ENCODE measurements at places on chromosomes 7 and 10. TPM values are rescaled to one million over a fixed set of nuclear protein-coding genes. Genes with fewer than 3 reads are reported as not detected.

The FAS gene
- 31.9 TPM for total RNA-seq

The FAM25C gene
- total RNA-seq: not detected

The SFTPA1 gene
- total RNA-seq: not detected

The MSMB gene
- total RNA-seq: not detected

The FOXP2 gene
- 25.8 TPM for total RNA-seq

The TRIM50 gene
- total RNA-seq: 0.31 TPM

The IKZF1 gene
- total RNA-seq: 6.1 TPM

The OLAH gene
- not detected for total RNA-seq

The HOXA9 gene
- total RNA-seq: not detected

The GSAP gene
- total RNA-seq: 4.4 TPM

The SLC26A4 gene
- 1.1 TPM for total RNA-seq

The TPST1 gene
- 34.0 TPM for total RNA-seq

The NRBF2 gene
- total RNA-seq: 21.0 TPM

GRCh38 chr7:158950914-158951635, 94.7 kb downstream of the DYNC2I1 start:
- DNase-seq: no peak

GRCh38 chr7:28836716-28837115, 121.4 kb downstream of the TRIL start:
- no peak for DNase-seq

DNA sequence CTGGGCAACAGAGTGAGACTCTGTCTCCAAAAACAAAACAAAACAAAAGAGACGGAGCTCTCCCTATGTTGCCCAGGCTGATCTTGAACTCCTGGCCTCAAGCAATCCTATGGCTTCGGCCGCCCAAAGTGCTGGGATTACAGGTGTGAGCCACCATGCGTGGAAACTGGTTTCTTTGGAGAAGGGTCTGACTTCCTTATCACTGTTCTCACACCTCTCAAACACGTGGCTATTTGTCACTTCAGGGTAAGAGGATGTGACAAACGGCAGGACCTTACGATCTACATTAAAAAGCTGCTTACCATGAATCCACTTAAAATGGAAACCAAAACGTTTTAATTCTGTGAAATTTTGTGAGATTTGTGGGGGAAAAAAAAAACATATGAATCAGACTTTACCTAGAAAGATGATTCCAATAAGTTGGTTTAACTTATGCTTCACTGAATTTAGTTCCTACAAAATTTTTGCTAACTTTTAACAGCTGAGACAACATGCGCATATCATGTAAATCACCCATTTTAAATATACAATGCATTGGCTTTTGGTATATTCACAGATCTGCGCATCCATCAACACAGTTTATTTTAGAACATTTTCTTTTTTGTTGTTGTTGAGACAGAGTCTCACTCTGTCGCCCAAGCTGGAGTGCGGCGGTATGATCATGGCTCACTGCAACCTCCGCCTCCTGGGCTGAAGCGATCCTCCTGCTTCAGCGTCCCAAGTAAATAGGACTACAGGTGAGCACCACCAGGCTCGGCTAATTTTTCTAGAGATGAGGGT, 18.7 kb upstream of the FOXK1 start:
- no peak for DNase-seq

GRCh38 chr10:88526501-88527105, 56.5 kb downstream of the RNLS start:
- DNase-seq: no peak

DNA sequence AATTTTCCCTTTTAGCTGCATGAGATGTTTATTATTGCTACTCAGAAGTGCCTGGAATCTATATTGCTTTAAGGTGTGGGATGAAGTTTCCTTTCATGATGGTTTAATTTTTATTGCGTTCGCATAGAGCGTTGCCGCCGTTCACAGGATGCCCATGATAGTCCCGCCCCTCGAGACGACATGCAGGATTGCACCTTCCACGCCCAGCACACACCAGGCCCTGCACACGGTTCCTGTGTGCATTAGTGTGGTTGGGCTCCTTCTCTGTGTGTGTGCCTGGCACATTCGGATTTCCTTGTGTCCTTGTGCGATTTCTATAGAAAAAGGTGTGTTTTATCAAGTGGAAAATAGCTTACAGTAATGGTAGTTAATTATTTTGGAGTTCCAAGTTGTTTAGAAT, 42.1 kb downstream of the MGMT start:
- no peak for DNase-seq

DNA sequence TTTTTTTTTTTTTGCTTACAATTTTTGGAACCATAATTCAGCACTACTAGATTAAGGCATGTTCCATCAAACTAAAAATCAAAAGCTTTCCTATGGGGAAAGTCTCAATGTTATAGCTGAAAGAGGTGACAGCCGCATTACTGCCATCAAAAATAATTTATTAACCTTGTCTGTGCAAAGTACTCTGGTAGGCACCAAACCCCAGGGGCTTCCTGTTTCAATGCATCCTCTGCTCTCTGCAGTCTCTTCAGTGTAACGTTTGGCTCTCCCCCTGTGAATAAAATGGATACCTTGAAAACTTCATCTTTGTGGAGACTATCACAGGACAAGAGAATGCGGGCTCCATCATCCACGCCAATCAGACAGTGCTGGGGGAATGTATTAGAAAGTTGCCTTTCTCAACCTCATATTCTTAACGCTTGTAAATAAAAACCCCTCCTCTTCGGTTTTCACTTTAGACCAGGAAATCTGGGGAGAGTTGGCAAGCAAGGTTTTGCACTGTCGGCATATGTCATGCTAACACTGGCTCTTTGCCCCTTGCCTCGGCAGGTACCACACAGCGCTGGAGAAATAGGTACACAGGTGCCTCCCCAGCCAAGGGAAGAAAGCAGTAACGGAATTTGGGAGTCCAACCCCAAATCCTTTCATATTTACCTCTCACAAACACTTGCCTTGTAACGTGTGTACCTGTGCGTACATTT, 1.6 kb upstream of the NRG3 start:
- no peak for DNase-seq

- peak; percentile 87 for DNase-seq
Measured at GRCh38 chr7:28853834-28854749, 104.0 kb downstream of the TRIL start.

- peak; percentile 78 for DNase-seq
Measured at GRCh38 chr10:95183271-95184230, 10.5 kb upstream of the ACSM6 start.

DNA sequence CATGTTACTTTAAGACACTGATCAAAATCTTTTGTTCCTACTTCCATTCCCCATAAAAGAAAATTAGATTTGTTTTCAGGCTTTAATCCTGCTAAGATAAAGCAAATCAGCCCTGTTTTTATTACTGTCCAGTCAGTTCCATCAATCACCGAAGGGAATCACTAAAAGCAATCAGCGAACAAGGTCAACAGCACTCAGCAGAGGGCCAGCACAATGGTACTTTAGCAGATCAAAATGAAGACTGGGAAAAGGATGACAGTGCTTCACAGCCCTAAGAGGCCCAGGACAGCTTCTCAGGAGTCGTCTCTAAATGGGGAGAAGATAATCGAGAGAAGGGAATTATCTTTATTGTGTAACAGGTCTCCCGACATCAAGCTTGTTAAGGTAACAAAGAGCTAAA, 32.7 kb downstream of the SEM1 start:
- no peak for DNase-seq

GRCh38 chr10:77825965-77826364, 100.6 kb downstream of the DLG5 start:
- DNase-seq: no peak

DNA sequence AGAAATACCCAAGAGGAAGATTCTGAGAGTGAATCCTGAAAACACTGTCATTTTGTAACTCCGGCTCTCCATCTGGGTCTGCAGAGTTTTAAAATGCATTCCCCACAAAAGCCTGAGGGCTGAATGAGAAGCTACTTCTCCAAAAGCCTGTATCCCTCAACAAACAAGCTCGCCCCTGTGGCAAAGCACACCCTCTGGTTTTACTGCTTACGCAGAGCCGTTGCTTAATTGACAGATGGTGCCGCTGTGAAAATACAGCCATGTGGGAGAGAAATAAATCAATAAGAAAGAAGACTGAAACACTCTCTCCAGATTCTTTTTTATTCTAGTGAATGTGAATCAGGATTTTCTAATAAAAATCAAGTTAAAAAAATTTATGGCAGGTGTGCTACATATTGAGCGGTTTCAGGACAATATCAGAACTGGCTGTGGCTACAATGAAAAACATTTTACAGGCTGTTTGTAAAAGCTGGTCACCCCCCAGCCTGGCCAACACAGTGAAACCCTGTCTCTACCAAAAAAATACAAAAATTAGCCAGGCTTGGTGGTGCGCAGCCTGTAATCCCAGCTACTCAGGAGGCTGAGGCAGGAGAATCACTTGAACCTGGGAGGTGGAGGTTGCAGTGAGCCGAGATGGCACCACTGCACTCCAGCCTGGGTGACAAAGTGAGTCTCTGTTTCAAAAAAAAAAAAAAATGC, 32.5 kb downstream of the C7orf33 start:
- peak; percentile 39 for DNase-seq

DNA sequence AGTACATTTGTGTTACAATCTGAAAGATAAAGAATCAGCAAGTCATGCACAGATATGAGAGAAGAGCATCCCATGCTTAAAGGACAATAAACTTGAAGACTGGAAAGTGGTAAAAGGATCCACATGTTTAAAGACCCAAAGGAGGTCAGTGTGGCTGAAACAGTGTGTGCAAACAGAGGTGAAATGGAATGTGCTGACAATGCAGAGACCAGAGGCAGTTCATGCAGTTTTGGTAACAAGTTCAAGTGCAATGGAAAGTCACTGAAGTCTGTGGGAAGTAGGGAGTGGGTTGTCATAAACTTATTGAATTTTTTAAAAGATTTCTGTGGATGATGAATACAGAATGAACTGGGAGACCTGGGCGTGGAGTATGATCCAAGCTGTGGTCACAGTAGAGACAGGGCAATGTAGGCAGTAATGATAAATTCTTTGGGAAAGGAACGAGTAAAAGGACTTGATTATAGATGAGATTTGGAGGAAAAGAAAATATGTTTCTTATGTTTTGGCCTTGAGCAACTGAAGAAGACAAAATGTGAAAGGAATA, 408.0 kb downstream of the HGF start:
- DNase-seq: no peak

GRCh38 chr7:115210552-115210951, 288.7 kb downstream of the MDFIC start:
- no peak for DNase-seq

- no peak for DNase-seq
Measured at GRCh38 chr7:155754165-155754564, 58.1 kb downstream of the SHH start.

- DNase-seq: peak; percentile 94
Measured at GRCh38 chr10:78944723-78945312, 123.9 kb upstream of the ZMIZ1 start.

DNA sequence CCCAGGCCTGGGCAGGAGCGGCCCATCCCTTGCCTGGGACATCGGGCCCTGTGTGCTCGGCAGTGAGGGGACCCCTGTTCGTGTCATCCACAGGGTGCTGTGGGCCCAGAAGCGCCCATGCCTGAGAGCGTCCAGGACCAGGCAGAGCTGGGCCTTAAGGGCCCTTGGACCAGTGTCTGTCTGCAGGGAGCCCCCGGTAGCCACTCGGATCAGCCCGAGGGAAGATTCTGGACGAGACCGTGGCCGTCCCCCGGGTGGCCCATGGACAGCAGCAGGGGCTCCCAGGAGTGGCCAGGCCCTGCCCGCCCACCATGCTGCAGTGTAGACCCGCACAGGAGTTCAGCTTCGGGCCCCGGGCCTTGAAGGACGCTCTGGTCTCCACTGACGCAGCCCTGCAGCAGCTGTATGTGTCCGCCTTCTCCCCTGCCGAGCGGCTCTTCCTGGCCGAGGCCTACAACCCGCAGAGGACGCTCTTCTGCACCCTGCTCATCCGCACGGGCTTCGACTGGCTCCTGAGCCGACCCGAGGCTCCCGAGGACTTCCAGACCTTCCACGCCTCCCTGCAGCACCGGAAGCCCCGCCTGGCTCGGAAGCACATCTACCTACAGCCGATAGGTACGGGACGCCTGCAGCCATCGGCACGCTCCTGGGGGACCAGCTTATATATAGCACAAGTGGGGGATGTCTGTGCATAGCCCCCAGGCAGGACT, 12.3 kb downstream of the AMZ1 start:
- DNase-seq: no peak

DNA sequence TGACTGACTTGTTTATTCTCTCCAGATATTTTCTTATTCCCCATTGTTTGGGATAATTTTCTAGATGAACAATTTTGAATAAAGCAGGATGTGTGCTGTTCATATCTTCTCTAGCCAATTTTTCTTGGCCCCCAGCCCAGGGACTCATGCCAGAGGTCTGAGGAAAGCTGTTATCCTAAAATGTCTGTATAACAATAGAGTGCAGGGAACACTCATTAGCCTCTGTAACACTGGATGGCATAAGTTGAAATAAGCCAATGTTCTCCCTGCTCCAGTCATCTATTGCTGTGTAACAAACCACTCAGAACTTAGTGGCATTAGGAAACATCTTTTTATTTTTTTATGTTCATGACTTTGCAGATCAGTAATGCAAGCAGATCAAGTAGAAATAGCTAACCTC, 121.7 kb upstream of the TRIM24 start:
- DNase-seq: peak; percentile 77

GRCh38 chr7:23254051-23254681, 7.6 kb downstream of the GPNMB start:
- DNase-seq: no peak

DNA sequence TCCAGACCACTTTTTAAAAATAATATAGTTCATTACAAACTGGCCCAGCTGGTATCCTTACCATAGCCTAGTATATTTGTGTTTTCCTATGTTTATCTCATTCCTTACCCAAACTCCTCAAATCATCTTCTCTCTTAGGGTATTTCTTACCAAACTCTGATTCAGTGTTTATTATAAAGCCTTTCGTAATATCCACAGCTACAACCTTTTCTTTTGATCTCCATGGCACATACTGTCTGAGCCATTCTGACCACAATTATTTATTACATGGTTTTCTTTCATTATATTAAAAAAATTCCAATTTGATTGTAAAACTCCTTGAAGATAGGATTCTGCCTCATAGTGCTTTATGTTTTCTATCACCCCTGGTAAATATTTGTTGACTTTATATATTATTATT, 94.2 kb downstream of the LRMDA start:
- DNase-seq: no peak

GRCh38 chr7:103010211-103010610, 64.4 kb downstream of the FBXL13 start:
- DNase-seq: no peak

DNA sequence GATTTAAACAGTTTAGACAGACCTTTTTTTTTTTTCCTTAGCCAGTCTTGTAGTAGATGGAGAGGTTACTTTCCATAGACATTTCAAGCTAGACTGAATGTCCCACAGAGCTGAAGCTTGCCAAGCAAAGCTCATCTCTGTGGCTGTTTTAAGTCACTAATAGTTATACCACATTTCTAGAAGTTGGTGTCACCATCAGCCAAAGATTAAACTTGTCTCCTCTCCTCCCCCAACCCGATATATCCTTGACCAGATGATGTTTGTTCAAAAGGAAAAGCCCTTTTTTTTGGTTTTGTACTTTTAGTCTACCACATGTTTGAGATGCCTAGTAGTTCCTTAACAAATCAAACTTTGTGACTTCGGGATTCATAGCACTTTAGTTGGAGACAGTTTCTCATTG, 66.1 kb downstream of the ADD3 start:
- peak; percentile 13 for DNase-seq

- peak; percentile 88 for DNase-seq
Measured at GRCh38 chr7:105388356-105389087, at the start of gene SRPK2. TSS of gene SRPK2 (minus strand) at chr7:105388921.

All from tongue (tissue), 3 donors.